Foreskin keratinocyte (primary cell): ENCODE measurements at places on chromosomes 16 and 17. TPM values are rescaled to one million over a fixed set of nuclear protein-coding genes. Genes with fewer than 3 reads are reported as not detected.

The SLC4A1 gene
- total RNA-seq, result not detected in 2 replicates

The NUPR1 gene
- total RNA-seq, result 23.7 and 35.2 TPM in 2 replicates

The CDH8 gene
- 0.21 and 0.37 TPM in 2 replicates for total RNA-seq

The HS3ST3A1 gene
- total RNA-seq, result 0.14 and 0.28 TPM in 2 replicates
